Stimulated activated CD4-positive, alpha-beta T cell treated with anti-CD3 and anti-CD28 coated beads, Interleukin-12 subunit alpha, Interleukin-12 subunit beta, amount 100 ng/mL, for 24 hours (primary cell): ENCODE measurements at places on chromosomes 1 and 21.
A peak's percentile ranks its signal among the peaks of the same experiment; 100 is the strongest.

DNA sequence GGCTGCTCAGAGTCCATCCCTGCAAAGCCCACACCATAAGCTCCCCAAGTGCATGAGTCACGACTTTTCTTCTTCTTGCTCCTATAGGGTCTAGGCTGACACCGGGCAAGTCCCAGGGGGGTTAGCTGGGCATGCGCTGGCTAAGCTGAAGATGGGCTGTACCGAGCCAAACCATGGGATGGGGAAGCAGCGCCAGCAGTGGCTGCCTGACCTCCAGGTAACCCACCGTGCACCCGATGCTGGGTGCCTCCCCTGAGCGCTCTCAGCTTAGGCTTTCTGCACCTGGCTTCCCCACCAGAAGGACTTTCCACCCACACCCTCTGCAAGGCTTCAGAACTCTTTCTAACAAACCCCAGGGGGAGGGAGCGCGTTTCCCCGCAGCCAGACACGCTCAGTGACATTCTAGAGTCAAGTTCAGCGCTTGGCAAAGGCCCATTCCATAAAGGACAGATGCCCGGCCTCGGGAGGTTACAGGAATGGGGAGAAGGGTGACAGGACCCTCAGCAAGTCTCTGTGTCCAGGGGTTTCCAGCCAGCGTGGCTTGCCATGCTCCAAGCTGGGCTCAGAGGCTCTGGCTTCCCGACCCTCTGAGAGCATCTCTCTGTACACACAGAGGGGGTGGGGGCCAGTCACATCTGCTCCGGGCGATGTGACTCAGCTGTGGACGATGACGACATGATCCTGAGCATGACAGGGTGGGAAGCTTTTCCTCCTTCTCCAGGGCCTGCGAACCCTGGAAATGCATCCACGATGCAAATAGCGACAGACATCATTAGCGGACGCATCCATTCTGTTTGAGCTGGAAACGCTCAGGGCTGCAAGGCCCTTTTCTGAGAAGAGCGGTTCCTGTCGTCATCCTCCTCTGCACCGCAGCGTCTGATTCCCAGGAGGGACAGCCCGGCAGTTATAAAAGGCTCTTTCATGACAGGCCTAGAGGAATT is 107.8 kb downstream of the SIK1 start:
- no peak for DNase-seq

GRCh38 chr1:100183370-100183769 is 5.3 kb upstream of the LRRC39 start:
- DNase-seq, result no peak

DNA sequence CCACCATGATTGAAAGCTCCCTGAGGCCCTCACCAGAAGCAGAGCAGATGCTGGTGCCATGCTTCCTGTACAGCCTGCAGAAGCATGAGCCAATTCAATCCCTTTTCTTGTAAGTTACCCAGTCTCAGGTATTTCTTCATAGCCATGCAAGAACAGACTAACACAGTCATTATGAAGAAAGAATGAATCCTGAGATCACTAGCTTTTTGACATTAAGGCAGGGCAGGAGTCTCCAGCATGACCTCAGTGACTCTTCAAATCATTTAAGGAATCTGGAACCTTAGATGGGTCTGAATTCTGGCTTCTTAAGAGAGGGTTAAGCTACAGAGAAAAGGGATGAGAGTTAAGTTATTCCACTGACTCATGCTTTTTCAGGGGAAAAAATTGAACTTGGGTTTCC is 79.0 kb downstream of the PTPN14 start:
- DNase-seq, result no peak

- DNase-seq, result no peak
Observed at GRCh38 chr1:2859219-2859880, 57.9 kb upstream of the TTC34 start.

GRCh38 chr1:177216587-177217202 is 45.9 kb downstream of the BRINP2 start:
- DNase-seq, result no peak

- DNase-seq, result no peak
Observed at GRCh38 chr21:43931489-43931888, 66.5 kb downstream of the AGPAT3 start.

- DNase-seq, result no peak
Observed at GRCh38 chr1:6757719-6758435, 27.4 kb upstream of the CAMTA1 start.

GRCh38 chr1:36450919-36451305 is 661 bp upstream of the OSCP1 start:
- DNase-seq, result no peak

DNA sequence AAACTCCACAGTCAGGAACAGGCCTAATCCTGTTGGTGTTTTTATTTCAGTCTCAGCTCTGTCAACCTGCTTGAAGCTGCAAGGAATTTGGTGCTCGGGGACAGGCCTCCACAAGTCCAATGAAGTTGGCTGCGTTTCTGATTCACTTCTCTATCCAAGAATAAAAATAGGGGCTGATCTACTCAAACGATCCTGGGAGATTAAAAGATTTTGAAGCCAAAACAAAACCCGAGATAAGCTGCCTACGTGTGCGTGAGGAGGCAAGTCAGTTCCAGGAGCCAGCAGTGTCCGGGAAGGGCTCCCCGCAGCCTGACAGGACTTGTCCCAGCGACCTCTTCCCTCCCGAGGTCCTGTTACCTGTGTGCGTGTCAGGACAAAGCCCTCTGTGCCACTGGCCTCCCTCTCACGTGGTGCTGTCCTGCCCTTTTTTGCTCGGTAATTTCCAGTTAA is 98.0 kb downstream of the ETS2 start:
- DNase-seq, result no peak

GRCh38 chr1:30129421-30130055 is 593.8 kb downstream of the MATN1 start:
- DNase-seq, result no peak

GRCh38 chr21:19648391-19648790 is 1244.8 kb upstream of the TMPRSS15 start:
- no peak for DNase-seq

- no peak for DNase-seq
Observed at GRCh38 chr1:4736254-4736653, 81.8 kb downstream of the AJAP1 start.

DNA sequence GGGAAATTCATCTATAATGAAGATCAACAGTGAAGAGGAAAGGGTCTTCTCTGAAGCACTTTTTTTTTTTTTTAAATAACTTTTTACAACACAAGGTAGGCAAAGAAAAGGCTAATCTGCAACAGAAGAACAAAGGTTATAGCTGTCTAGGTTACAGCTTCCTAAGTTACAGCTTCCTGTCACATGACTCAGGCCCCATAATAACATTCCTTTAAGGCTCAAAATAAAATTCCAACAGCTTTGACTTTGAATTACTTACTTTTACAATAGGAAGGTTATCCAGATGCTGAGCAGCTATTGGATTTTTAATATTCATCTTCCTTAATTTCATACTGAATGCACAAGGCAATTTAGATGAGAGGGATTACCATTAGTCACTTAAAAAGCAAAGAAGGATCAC is 40.4 kb upstream of the TMEM61 start:
- no peak for DNase-seq

DNA sequence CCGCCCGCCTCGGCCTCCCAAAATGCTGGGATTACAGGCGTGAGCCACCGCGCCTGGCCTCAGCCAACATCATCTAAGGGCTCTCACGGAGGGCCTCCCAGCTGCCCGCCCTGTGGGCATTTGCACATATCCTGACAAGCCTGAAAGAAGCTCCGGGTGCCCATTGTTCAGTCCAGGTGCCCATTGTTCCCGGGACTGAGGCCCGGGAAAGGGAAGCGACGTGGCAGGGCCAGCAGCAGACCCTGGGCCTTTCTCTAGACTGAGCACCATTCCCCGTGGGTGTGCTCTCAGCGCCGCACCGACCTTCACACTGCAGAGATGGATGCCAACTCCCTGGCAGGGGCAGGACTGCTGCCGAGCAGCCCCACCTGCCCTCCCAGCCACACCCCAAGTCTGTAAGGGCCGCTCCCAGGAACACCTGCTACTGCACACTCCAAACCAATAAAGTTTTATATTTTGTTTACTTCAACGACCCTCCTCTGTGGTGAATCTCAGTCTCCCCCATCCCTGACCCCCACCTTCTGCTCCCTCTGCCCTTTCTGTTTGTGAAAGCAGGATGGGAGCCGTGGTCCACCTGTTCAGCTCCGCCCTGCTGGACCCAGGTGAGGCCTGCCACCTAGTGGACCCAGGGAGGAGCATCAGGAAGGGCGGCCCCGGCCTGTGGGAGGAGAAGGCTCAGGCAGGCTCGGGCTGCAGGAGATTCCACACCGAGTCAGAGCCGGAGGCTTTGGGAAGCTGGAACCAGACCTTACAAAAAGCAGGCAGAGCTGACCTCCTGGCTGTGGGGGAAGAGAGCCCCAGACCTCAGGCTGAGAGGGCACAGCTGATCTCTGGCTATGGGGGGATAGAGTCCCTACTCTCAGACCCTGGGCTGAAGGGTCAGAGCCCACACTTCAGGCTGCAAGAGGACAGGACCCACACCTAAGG is 1.1 kb upstream of the TMEM82 start:
- DNase-seq, result peak; percentile 64

- no peak for DNase-seq
Observed at GRCh38 chr1:244960904-244961303, 96.6 kb upstream of the HNRNPU start.

DNA sequence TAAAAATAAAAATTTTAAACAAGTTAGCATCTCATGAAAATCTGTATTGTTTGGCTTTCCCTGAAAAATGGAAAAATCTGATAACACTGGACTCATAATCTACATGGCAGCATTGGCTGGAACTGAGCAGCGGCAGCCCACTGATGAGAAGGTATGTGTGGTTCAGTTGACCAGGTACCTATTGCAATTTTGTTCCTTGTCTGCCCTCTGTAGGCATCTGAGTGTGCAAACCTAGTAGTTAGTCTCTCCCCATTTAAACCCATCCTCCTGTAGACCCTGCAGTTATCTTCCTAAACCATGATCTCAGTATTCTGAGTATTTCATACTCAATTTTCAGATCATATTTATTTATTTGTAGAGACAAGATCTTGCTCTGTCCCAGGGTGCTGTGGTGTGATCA is 59.4 kb upstream of the SERBP1 start:
- DNase-seq, result no peak

DNA sequence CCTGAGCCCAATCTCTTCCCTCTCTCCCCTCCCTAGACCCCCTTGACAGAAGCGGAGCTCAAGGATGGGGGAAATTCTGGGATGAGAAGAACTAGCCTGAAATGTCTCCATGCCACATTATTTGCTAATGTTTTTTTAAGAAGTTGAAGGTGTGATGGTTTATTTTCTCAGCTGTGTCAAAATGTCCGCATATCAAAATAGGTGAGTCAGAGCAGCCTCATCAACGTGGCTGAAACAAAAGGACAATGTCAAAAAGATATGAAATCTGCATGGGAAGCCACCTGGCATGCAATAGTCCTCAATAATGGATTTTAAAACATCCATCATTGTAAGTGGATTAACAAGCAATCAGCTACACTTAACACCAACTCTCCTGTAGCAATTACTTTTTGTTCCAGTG is 101.4 kb downstream of the BEND5 start:
- no peak for DNase-seq

GRCh38 chr1:206472024-206472423 is 1.7 kb downstream of the IKBKE start:
- DNase-seq, result no peak

DNA sequence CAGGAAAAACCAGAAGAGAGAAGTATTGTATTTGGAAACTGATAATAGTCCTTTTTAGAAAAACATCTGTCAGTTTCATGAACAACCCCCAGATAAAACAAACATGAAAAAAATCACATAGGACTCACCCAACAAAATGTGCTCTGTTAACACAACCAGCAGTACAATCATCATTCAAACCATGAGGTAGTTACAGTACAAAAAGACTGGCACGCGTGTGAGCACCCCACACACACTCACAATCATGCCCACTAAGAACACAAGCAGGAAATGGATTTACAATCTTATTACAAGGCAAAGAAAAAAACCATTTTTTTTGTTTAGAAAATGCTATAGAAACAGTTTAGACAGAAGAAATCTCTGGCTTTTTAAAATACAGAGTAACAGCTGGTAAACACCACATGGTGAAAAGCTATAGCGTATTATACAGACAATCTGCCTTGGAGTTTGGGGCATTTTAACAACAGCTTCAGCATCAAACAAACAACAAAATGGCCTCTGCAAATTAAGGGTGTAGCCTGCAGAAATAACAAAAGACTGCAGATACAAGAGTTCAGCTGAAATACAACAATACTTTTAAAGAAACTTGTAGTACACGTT is 180.0 kb downstream of the CDC7 start:
- DNase-seq, result no peak

DNA sequence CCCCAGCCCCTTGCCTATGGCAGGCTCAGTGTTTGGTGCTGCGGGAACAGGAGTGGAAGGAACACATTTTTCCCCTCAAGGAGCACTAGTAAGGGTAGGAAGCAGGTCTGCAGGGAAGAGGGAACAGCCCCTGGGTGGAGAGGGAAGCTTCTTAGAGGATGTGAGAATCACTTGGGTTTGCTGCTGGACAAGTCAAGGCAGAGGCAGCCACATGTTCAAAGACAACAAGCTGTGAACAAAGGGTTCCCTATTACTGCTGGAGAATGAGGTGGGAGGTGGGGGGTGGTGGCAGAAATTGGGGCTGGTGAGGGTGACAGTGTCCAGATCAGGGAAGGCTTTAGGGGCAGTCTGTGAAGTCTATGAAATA is 24.8 kb upstream of the CITED4 start:
- no peak for DNase-seq

GRCh38 chr21:34148419-34148804 is 75.0 kb downstream of the MRPS6 start:
- DNase-seq, result no peak

DNA sequence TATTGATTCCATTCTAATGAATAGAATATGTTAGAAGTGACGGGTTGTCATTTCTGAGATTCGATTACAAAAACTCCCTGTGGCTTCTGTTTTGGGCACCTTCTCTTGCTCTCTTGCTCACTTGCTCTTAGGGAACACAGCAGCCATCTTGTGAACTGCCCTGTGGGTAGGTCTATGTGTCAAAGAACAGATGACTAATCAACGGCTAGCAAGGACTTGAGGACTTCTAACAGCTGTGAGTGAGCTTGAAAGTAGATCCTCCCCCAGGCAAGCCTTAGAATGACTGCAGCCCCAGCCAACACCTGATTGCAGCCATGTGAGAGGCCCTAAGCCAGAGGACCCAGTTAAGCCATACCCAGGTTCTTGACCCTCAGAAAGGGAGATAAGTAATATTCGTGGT is 49.3 kb downstream of the AZIN2 start:
- no peak for DNase-seq

GRCh38 chr1:33032126-33032869 is 4.4 kb downstream of the AK2 start:
- DNase-seq, result no peak

- peak; percentile 62 for DNase-seq
Observed at GRCh38 chr1:6489799-6490180, 1.7 kb downstream of the PLEKHG5 start.

GRCh38 chr1:58466630-58467241 is 79.8 kb downstream of the OMA1 start:
- no peak for DNase-seq
